Mammary epithelial cell (primary cell): ENCODE measurements at places on chromosomes 13 and 19. TPM values are rescaled to one million over a fixed set of nuclear protein-coding genes. Genes with fewer than 3 reads are reported as not detected.

DNA sequence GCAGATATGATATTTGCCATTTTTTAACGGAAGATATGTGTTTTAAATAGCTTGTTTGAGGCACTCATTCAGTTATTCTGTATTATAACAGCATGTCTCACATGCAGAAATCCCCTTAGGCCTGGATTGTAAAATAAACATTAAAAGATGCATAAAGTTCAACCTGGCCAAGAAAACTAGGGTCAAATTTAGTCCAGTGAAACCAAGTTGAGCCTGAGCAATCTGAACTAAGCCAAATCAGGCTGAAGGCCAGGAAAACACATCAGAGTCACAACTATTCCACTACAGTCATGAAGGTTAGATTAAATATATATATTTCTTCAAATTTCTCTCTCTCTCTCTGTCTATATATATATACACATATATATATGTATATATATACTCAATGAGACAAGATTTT lies 504.8 kb downstream of the SLITRK1 start:
- no peak for DNase-seq

- DNase-seq, result no peak
Measured at GRCh38 chr13:33554919-33555791, 262.8 kb upstream of the RFC3 start.

- DNase-seq, result no peak
Measured at GRCh38 chr13:39321574-39321973, 281.4 kb downstream of the LHFPL6 start.

Gene DDX49
- total RNA-seq, result 47.7 TPM

DNA sequence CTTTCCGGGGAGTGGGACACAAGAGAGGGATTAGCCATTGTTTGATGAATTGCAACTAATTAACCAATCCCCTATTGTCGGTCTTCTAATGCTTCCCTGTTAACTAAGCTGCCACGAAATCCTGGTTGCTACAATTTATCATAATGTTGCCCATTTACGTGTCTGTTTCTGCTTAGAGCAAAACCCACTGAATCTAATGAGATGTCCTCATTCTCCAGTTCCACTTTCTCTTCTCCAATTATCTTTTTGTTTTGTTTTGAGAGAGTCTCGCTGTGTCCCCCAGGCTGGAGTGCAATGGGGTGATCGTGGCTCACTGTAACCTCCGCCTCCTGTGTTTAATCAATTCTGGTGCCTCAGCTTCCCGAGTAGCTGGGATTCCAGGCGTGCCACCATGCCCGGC lies 5.2 kb upstream of the DPP9 start:
- DNase-seq, result no peak

Gene LSM14A
- total RNA-seq, result 57.3 TPM

GRCh38 chr13:98486412-98486811 lies 90.5 kb downstream of the STK24 start:
- no peak for DNase-seq

Gene CFD
- 0.50 TPM for total RNA-seq

GRCh38 chr13:109330123-109330522 lies 456.3 kb downstream of the IRS2 start:
- DNase-seq, result no peak

- DNase-seq, result peak; percentile 60
Measured at GRCh38 chr13:83955011-83955410, 72.7 kb upstream of the SLITRK1 start.

DNA sequence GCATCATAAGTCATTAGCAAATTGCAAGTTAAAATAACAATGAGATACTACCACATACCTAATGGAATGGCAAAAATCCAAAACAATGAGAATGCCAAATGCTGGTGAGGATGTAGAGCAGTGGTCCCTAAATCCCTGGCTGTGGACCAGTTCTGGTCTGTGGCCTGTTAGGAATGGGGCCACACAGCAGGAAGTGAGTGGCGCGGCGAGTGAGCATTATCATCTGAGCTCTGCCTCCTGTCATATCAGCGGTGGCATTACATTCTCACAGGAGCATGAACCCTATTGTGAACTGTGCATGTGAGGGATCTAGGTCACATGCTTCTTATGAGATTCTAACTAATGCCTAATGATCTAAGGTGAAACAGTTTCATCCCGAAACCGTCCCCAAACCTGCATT lies 1694.4 kb downstream of the EFNB2 start:
- DNase-seq, result no peak

Gene DLEU7
- not detected in 2 replicates for total RNA-seq

GRCh38 chr19:32878988-32879387 lies 9.4 kb upstream of the SLC7A9 start:
- DNase-seq, result no peak

Gene ZNF491
- total RNA-seq, result 0.51 and 1.4 TPM in 2 replicates

Gene ZNF439
- 0.26 and 0.27 TPM in 2 replicates for total RNA-seq

DNA sequence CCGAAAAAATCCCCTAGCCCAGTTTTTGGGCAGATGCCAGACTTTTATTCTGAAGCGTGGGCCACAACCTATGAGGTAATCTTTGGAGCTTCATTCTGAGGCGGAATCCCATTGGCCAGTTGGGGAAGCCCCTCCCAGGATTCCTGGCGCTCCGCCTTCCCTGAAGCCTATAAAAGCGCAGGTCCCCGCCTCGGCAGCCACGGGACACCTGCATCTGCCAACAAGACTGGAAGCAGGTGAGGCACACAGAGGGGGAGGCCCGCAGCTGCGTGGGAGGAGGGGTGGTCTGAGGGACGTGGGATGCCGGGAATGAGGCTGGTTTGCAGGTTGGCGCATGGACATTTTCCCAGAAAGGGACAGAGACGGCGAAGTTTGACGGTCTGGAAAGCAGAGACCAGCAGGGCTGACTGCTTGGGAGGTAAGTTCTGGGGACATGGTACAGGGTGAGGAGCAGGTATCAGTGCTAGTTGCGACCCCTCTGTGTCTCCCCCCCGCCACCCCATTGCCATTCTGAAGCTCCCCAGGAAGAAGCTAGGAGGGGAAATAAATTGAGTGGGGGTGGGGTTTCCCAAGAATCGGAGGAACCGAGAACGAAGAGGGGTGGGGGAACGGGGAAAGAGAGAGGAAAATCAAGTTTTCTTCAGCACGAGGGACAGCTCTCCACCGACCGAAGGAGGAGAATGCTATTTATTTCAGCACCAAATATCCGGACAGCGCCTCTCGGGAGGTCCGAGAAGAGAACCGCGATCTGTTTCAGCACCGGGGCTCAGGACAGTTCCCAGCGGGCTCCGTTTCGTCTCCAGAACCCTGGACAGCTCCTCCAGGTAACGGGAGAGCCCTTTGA lies 22.4 kb upstream of the FEM1A start:
- peak; percentile 66 for DNase-seq

DNA sequence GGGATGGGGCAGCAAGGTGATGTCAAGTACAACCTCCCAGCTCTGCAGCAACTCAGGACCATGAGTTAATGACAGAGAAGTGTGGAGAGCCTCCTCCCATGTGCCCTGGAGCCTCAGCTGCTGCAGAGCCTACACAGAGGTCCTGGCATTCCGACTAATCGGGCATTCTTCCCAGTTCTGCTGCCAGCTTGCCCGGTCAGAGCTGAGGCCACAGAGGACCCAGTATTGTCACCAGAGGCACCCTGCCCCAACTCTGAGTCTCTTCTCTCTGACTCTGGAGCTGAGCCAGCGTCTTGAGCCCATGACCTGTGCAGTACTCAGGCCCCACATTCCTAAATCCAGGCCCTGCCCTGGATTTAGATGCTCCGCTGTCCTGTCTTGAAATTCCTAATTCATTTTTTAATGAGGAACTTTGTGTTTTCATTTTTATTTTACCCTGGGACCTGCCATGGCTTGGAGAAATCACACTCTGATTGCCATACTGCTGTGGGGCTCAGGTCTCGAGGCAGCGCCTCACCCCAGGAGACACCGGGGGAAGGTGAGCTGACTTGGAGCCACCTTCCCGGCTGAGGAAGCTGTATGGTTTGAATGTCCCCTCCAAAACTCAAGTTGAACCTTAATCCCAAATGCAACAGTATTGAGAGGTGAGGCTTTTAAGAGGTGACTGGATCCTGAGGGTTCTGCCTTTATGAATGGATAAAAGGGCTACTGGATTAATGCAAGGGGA lies 144.9 kb upstream of the ZNF507 start:
- DNase-seq, result no peak

Gene MYBPC2
- total RNA-seq, result not detected

- DNase-seq, result no peak
Measured at GRCh38 chr19:35048911-35049411, 7.4 kb downstream of the HPN start.

DNA sequence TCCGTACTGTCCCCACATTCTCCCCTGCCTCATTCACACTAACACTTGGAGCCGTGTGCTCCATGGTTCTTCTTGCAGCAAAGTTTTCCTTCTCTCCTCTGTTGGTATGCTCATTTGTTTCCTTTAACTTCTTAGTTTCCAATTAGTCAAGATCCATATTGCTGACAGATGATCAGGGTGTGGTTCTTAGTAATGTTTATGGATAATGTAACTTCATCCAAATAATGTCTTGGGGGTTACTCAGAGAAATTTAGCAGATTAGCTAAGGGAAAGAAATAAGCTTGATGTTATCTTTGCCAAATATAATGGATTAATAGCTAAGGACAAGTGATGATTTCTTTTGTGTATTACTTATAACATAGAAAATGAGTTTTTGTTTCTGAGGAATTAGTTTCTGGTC lies 174.4 kb downstream of the NUFIP1 start:
- DNase-seq, result no peak

- no peak for DNase-seq
Measured at GRCh38 chr13:95319551-95320274, 18.5 kb upstream of the ABCC4 start.

GRCh38 chr13:30027569-30028455 lies 177.4 kb upstream of the UBL3 start:
- no peak for DNase-seq

- no peak for DNase-seq
Measured at GRCh38 chr19:32798201-32798600, 71.4 kb downstream of the SLC7A9 start.

DNA sequence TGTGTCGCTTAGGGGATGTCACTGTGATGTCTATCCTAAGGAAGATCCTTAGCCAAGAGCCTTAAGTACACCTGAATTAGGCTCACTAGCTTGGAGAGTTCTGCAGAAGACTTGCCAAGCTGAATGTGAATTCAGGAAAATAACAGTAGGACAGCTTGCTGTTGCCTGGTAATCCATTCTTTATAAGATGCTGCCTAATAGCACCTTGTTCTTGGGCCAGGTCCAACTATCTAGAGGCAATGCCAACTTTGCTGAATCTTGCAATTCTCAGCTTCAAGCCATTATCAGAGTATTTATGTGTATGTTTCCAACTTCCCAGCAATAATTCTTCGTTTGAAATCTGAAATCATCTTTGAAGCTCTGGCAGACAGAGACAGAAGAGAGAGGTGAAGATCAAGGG lies 102.8 kb downstream of the PCDH17 start:
- DNase-seq, result no peak

Gene DZIP1
- 29.3 and 33.8 TPM in 2 replicates for total RNA-seq

GRCh38 chr19:55901369-55902079 lies 30.6 kb downstream of the NLRP13 start:
- DNase-seq, result no peak

DNA sequence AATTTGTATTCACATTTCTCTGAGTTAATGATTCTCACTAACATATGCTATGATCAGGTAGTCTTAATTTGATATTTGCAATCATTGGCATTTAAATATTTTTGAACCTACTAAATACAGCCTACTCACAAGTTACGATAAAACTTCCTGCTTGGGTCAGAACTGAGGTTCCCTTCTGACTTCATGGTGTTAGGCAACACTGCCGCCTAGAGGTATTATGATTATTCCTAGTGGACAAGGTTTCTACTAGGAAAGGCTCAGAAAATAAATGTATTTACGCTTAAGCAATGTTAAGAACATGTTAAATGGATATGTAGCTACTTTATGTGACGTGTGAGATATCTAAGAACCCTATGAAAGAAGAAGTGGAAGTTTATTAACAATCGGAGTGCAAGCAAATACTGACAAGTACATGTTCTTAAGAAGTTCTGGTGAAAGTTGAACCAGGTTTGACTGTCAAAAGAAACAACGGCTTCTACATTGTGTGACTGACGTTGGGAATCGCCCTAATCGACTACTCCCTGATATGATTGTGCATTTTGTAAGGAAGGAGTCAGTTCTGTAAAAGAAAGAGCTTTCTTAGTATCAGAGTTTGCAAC lies 1395.8 kb downstream of the SLITRK5 start:
- DNase-seq, result peak; percentile 19

Gene SLC5A5
- total RNA-seq, result not detected in 2 replicates

- DNase-seq, result no peak
Measured at GRCh38 chr13:99507986-99508385, 6.7 kb downstream of the TM9SF2 start.

Gene ZNF793
- 5.9 and 6.0 TPM in 2 replicates for total RNA-seq

Gene SYT3
- not detected in 2 replicates for total RNA-seq

Gene STOML3
- total RNA-seq, result not detected in 2 replicates

- no peak for DNase-seq
Measured at GRCh38 chr19:4542896-4543841, 3.3 kb upstream of the LRG1 start.

DNA sequence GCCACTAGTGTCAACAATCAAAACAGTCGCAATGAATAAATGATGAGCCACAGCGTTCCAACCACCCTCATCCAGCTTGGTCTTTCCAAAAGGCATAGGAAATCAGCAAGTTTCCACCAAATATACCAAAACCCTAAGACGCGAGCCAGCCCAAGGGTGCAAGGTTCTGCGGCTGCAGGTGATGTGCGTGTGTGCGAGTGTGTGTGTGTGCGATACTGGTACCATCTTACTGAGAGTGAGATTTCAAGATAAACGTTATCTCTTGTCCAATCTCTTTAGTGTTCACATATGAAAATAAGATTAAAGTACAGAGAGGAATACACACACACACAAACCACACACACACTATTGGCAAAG lies 895 bp upstream of the TRPC4 start:
- no peak for DNase-seq

Gene PGLYRP1
- total RNA-seq, result not detected in 2 replicates

Gene ADGRE3
- not detected in 2 replicates for total RNA-seq

- no peak for DNase-seq
Measured at GRCh38 chr13:34012382-34012781, 194.4 kb downstream of the RFC3 start.

DNA sequence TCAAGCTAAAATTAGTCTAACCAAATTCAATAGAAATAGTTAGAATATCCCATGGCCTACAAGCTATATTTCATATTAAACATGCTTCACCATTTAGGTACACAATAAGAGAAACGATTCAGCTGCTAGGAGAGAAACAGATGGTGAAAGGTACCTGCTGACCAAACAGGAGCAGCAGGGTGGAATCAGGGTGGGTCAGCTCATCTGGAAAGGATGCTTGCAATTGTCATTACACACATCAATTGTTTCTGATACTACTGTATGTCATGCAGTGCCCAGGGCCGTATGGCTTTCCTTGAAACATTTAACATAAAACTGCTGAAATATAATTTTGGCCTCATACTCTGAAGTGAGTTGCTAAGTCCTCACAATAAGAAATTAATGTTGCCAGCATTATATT lies 776.0 kb downstream of the DACH1 start:
- no peak for DNase-seq

Gene FAM83E
- total RNA-seq, result 0.33 TPM

GRCh38 chr19:15897738-15898276 lies at the start of gene CYP4F2:
Gene CYP4F2, minus strand, starts transcription at chr19:15898074. Its CDS starts 463 bp downstream, at chr19:15897611.
- no peak for DNase-seq

Gene FCAR
- not detected for total RNA-seq

Gene SPACA6
- total RNA-seq, result 3.7 TPM

GRCh38 chr13:98915563-98915962 lies 62.3 kb downstream of the DOCK9 start:
- no peak for DNase-seq

GRCh38 chr19:54156953-54157352 lies 2.6 kb downstream of the LENG1 start:
- no peak for DNase-seq

- peak; percentile 78 for DNase-seq
Measured at GRCh38 chr19:2270423-2271233, 11.3 kb downstream of the PEAK3 start.
